ENCODE measurements at places on chromosomes 6 and 20.

- DNase-seq = no peak
Observed at GRCh38 chr6:153538491-153538890, 407.4 kb upstream of the RGS17 start.

DNA sequence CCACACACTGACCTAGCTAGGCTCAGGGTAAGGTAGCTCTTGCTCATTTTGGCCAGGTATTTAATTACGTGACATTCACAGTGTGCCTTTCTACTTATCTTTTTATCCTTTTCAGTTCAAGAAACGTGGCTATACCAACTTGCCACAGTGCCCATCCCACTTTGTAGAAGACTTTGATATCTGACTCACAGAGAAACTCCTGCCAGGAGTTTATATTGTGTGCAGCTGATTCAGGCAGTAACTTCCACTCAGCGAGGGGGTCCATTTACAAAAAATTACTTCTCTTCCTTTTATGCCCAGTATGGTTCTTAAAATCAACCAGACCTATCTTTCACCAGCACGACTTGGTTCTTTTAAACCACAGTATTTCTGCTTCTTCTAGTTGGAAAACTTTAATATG lies 75.6 kb downstream of the PRL start:
- DNase-seq = no peak

DNA sequence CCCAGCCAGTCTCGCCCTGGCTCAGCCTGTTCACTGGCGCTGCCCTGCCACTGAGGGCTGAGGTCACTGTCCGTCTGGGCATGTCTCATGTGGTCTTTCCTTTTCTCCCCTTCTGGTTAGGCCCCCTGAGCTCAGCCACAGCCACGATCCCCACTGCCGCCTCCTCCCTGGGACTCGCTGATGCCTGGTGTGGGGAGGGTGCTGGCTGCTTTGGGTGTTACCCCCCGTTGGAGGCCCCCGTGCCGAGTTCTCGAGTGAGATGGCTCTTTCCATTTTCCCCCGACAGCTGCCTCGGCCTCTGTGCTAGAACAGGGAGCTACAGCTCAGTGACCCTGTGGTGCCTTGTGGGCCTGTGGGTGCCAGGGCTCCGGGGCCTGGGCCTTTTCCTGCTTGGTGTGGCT lies 14.9 kb upstream of the TCFL5 start:
- no peak for DNase-seq

DNA sequence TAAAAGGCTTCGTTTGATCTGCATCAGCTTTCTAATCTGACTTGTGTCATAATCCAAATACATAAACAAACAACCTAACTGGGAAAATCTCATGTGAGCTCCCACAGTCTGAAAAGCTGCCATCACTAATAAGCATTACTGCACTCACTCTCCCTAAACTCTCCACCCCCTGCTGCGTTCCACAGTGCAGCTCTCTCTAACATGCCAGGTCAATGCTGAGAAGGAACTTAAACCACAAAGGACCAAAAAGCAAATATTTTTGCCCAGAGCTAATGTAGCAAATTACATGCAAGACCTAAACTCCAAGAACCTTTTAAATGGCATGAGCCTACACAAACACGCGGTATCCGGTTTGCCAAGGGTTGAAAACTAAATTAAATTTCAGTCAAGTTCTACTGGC lies 542.3 kb upstream of the JARID2 start:
- no peak for DNase-seq

- no peak for DNase-seq
Observed at GRCh38 chr6:89410231-89410761, 1.8 kb downstream of the RRAGD start.

GRCh38 chr6:131532580-131533039 lies 40.4 kb upstream of the ARG1 start:
- peak; percentile 14 for DNase-seq

DNA sequence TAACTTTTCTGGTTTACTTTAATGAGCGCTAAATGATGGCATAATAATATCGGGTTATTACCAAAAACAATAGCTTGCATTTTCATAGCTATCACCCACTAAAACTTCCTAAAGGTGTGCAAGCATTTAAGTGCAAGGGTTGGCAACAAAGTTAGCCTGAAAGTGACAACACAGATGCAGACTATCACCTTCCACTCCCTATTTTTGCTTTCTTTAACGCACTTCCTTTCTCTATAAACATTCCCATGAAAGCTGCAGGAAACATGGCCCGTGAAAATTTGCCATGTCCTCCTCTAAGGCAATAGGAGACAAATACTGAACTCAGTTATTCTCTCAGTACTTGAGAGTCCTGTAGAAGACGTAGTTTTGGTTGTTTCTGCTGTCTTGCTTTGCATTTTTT lies 2.7 kb downstream of the MYCT1 start:
- DNase-seq = no peak

- DNase-seq = no peak
Observed at GRCh38 chr20:25510202-25510601, 75.1 kb downstream of the NINL start.

DNA sequence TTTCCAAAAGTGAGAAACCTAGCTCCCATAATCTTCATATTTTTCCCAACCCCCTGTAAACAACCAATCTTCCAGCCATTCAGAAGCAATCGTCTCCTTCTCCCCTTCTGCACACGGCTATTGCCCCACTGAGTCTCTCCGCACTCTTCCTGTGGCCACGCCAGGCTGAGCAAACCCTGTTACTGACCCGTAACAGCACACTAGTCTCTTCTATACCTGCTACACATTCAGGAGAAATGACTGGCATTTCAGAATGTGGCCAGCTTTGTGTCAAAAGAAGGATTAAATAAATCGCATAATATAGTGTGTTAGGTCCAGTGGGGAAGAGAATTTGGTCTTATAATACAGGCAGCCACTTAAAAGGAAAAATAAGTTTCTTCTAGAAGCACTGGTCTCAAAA lies 41.4 kb downstream of the ECT2L start:
- DNase-seq = no peak

- peak; percentile 72 for DNase-seq
Observed at GRCh38 chr6:158644231-158645063, at the start of gene DYNLT1. DYNLT1 (minus strand) TSS chr6:158644743; CDS start chr6:158644708, 35 bp downstream.

DNA sequence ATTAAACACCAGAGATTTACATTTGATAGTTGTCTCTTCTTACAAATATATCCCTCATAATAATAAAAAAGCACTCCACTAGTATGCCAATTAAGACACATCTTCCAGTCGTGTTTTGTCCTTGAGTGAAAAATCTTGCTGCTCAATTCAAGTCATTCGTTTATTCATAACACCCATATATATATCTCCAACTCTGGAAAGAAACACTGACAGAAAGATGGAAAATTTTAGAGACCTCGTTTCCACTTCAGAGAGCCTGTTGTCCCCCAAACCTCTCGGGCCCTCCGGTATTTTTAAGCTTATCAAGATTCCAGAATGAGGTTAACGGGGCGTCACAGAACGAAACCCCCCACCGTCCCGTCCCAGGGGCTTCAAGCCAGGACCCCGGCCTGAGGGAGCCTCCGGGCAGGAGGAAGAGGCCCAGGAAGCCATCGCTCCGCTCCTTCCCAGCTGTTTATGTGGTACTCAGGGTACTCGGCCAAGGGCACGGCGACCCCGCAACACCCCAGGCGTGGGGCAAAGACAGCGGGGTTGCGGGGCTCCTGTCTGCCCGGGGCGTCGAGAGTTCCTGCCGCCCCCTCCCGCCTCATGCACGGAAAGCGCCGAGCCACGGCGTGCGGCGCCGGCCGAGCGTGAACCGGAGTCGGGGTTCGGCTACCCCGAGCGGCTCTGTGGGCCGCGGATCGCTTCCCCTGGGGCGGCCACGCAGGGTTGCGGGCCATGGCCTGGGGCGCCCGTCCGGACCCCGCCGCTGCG lies 623 bp upstream of the SNX9 start:
- DNase-seq = no peak

DNA sequence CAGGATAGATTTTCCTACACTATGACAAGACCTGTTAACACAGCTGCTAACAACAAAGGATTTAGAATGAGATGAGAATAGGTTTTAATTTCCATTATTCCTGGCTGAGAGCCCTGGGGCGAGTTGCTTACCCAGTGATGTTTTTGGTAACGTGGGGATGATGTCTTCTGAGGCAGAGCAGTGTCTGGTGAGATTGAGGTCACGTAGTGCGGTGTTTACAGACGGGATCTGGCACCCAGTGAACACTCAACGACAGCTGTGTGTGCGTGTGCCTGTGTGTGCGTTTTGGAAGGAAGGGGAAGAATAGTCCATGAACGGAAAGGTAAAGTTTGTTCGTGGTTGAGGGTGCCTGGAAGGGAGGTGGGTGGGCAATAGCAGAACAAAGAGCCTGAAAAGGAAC lies 384.7 kb downstream of the C6orf118 start:
- no peak for DNase-seq

GRCh38 chr6:151440498-151440897 lies 11.4 kb downstream of the RMND1 start:
- no peak for DNase-seq

DNA sequence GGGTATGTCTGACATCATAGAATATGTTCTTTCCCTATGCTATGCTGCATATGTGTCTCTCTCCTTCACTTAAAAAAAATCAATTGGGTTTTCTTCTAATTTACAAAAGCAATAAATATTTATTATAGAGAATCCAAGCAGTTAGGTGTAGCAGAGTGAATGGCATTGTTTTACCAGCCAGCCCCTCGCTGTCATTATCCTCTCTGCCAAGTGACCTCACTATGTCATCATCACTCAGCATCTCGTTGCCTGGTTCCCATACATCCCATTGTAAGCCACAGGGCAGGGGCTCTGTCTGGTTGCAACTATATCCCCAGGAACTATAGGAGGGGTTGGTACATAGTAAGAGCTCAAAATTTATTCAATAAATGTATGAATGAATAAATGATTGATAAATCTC lies 31.3 kb downstream of the KIAA0319 start:
- no peak for DNase-seq

DNA sequence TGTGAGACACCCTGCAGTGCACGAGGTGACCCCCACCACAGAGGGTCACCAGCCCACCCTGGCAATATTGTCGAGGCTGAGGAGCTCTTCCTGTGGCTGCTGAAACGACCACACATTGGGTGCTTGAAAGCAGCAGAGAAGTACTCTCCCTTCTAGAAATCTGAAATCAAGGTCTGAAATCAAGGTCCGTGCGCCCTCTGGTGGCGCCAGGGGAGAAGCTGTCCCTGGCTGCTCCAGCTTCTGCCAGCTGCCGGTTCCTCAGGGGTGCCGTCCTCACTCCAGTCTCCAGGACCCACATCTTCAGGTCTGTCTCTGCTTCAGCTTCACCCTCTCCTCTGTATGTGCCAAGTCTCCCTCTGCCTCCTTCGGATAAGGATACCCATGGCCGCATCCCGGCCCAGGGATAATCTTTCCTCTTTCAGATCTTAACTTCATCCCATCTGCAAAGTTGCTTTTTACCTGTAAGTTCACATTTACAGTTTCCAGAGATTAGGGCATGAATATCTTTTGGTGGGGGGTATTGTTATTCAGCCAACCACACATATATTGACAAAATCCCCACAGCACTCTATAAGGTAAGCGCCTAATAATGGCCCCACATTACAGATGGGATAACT lies 108.3 kb upstream of the PHACTR3 start:
- DNase-seq = peak; percentile 35

GRCh38 chr6:23929201-23929600 lies 196.8 kb upstream of the NRSN1 start:
- DNase-seq = no peak

GRCh38 chr6:91534614-91535013 lies 947.7 kb upstream of the MAP3K7 start:
- DNase-seq = no peak

DNA sequence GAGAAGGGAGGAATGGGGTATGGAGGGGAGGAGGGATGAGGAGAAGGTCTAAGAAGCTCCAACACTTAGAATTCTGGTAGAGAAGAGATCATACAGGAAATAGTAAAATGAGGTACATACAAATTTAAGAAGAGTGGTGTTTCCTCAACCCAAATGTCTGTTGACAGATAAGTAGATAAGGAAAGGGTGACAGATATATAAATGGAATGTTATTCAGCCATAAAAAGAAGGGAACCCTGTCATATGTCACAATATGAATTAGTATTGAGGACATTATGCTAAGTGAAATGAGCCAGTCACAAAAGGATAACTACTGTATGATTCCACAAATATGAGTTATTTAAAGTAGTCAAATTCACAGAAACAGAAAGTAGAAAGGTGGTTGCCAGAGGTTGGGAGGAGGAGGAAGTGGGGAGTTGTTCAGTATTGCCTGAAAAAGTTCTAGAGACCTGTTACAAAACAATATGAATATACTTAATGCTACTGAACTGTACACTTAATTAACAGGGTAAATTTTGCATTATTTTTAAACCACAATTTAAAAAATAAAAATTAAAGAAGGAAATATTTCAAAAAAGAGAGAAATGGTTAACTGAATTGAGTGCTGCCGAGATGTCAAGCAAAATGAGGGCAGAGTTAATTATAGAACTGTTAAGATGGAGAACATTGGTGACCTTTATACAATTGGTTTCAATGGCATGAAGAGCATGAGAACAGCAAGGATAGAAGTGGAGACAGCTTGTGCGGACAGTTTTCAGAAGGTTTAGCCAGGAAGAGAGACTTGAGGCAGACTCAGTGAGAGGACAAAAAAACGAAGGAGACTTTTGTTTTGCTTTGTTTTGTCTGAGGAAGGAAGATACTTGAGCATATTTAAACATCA lies 47.6 kb upstream of the ADGRF4 start:
- no peak for DNase-seq

DNA sequence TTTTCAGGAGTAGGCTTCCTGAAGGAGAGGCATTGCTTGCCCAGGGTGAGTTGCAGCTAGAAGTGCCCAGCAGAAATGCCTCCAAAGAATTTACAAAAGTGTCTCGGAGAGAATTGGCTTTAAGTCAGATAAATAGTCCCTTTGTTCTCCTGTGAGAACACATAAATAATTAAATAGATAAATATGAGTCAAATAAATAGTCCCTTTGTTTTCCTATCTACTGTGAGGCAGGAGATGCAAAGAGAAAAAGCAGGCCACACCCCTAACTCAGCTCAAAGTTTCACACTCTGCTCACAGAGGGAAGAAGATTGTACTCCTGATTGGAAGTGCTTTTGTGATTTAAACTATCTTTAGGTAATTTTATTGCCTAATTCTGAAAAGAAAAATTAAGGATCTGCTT lies 180.7 kb upstream of the PRSS16 start:
- no peak for DNase-seq

GRCh38 chr6:71965404-71965803 lies 79.1 kb downstream of the RIMS1 start:
- no peak for DNase-seq

GRCh38 chr6:27810768-27811450 lies 101.3 kb downstream of the OR2B2 start:
- DNase-seq = no peak
